ENCODE measurements at places on chromosomes 13 and 19.

DNA sequence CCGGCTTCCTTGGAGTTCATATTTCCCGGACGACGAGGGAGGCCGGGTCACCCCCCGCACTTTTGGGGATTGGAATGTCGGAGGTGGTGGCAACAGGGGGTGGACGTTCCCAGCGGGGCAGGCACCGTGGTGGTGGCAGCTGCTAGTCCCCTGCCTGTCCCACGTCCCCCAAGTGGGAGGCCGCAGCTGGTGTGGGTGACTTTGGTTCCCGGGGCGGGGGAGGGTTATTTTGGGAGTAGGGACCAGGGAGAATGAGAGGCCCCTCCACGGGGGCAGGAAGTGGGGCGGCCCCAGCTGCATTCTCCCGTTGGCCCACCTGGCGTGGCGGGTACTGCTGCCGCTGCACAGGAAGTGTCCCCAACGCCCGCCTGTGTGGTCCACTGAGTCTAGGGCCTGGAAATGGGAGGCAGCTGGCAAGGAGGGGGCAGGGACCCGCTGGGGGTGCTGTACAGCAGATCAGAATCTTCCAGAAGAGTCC lies 11.1 kb upstream of the PLIN3 start:
- DNase-seq = no peak

- DNase-seq = no peak
These were observed 2.7 kb downstream of the SLC27A1 start for GRCh38 chr19:17473041-17473440.

DNA sequence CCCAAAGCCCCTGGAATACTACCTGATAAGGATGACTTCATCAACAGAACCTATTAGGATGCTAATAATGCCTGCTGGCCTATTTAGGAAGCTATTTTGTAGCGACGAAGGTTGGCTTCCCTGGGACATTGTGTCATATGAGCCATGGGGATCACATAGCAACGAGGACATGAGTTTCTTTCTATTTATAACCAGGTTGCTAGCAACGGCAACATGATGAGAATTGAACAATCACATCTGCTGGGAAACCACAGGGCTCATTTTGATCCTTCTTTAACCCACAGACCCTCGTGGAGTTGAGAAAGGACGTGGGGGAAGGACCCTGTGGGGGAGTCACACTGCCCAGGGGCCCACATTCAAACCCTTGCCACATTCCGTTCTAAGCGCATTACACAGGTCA lies 172.2 kb downstream of the COL4A1 start:
- DNase-seq = no peak

DNA sequence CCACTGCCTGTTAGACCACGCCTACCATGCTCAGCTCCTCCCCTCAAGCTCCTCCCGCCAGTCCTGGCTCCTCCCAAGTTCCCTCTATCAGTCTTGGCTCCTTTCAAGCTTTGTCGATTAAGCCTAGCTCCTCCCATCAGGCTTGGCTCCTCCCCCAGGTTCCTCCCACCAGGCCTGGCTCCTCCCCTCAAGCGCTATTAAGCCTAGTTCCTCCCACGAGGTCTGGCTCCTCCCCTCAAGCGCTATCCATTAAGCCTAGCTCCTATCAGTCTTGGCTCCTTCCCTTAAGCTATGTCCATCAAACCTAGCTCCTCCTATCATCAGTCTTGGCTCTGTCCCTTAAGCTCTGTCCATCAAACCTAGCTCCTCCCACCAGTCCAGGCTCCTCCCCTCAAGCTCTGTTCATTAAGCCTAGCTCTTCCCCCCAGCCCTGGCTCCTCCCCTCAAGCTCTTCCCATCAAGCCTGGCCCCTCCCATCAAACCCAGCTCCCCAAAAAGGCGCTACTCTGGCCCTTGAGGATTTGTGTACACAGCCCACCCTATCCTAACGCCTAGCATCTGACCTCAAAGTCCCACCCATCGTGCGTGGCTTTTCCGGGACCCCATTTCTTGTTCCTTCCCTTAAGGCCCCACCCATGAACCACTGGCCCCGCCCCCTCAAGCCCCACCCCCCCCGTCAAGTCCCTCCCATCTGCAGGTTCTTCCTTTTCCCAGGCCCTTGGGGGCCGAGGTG lies 10.0 kb downstream of the CAMSAP3 start:
- DNase-seq = peak; percentile 25

GRCh38 chr19:6425732-6426620 lies 1.4 kb upstream of the KHSRP start:
- no peak for DNase-seq

DNA sequence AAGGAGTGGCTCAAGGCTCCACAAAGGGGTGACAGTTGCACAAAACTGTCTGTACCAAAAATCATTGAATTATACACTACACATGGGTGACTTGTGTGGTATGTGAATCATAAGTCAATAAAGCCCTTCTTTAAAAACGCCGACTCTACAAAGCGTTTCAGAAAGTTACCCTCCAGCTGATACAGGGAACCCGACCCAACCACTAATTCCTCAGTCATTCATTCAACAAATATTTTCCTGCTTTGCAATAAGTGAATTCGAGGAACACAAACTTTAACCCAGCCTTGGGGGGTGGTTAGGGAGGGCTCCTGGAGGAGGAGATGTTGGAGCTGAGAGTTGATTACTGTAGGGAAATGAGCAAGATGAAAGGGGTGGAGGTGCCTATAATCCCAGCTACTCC lies 32.0 kb downstream of the LTBP4 start:
- DNase-seq = no peak

- no peak for DNase-seq
These were observed 17.8 kb downstream of the C2CD4C start for GRCh38 chr19:391207-391557.

DNA sequence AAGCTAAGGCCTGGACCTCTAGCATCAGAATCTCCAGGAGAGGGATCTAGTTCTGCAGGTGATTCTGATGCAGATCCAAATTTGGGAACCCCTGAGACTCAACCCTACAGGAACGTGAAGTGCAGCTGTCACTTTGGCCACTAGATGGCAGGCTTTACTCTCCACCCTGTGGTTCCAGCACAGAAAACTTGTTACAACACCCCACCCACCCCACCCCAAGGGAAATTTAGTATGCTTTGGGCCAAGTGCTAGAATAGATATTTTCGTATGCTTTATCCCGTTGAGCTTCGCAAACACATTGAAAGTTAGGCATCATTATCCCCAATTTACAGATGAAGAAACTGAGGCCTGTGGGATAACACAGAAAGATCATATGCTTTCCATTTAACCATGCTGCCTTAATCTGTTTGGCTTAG lies 232.0 kb downstream of the B3GLCT start:
- DNase-seq = peak; percentile 45

DNA sequence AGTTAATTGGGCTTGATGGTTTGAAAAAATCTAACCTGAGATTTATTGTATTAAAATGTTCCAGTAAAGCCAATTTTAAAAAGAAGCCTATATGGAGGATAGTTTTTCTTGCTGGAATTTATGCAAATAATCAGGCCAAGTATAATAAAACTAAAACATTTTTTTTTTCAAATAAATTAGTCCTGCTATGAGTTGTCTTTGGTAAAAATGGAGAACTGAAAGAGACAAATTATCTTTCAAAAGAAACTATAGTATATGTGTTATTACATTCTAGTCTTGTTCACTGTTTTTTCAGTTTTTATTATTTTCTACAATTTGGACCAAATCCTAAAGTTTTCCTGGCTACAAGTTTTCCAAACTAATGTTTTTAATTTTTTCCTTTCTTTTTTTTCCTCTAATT lies 468.9 kb downstream of the UQCRFS1 start:
- no peak for DNase-seq

DNA sequence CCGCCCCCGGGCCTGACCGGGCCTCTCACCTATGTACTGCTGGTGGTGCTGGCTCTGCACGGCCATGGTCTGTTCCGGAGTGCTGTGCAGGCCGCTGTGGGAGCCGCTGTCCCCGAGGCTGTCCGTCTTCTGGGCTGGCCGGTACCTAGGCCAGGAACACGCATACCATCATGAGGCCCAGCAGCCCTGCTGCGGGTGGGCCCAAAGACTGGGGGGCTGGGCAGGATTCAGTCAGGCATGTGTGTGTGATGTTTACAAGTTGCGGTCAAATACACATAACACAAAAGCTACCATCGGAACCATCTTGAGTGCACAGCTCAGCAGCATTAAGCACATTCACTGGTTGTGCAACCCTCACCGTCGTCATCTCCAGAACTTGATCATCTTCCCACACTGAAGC lies 32.2 kb upstream of the RANBP3 start:
- DNase-seq = no peak

GRCh38 chr19:43751466-43752220 lies 3.1 kb downstream of the SMG9 start:
- DNase-seq = no peak

- no peak for DNase-seq
These were observed 31.4 kb downstream of the NFIX start for GRCh38 chr19:13026462-13027370.

- DNase-seq = no peak
These were observed 232.0 kb downstream of the LACC1 start for GRCh38 chr13:44111701-44112100.

GRCh38 chr19:31772915-31773314 lies 423.7 kb upstream of the TSHZ3 start:
- no peak for DNase-seq

- DNase-seq = no peak
These were observed 22.1 kb downstream of the EDNRB start for GRCh38 chr13:77896536-77896935.

- DNase-seq = no peak
These were observed 72.9 kb upstream of the IRS2 start for GRCh38 chr13:109859216-109859835.

DNA sequence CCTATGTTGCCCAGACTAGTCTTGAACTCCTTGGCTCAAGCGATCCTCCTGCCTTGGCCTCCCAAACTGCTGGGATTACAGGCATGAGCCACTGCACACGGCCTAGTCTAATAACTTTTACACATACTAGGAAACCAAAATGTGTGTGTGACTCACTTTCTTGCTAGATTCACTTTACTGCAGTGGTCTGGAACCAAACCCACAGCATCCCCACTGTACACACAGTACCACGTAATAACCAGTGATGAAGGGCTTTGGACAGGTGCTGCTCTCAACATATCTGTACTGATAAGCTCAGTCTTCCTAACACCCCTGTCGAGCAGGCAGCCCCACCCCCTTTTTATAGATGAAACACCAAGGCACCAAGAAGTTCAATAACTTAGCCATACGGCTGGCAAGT lies 5.1 kb downstream of the DNMT1 start:
- DNase-seq = peak; percentile 24

- DNase-seq = no peak
These were observed 115.2 kb downstream of the STK24 start for GRCh38 chr13:98461486-98462240.

DNA sequence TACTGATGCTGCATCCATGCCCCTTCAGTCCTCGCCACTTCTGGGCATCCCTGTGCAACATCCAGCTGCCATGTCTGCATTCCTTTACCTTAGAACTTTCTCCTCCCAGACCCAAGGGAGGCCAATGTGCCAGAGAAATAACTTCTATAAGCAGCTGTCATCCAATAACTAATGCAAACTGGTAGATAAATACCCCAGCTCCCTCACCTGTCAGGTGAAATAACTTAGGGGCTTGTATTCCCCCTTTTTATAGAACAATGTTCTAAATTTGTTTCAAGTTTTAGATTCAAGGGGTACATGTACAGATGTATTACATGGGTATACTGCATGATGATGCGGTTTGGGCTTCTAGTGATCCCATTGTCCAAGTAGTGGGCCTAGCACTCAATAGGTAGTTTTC lies 880.1 kb downstream of the UQCRFS1 start:
- DNase-seq = no peak

DNA sequence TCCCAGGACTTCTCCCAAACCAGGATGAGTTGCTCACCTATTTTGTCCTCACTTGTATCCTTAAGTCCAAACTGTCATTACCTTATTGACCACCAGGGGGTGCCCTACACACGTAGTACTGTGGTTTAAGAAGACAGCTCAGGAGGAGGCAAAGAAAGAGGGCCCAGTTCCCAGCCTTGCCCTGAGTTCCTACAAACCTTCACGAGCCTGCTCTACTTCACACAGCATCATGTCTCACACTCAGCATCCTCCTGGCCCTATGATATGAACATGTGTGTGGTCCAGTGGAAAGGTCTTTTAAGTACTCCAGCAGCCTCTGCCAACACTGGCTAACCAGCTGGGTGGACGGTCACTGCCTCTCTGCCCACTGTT lies 8.1 kb upstream of the ZNF784 start:
- peak; percentile 86 for DNase-seq

GRCh38 chr19:41166944-41167804 lies 25.8 kb upstream of the CYP2S1 start:
- DNase-seq = no peak

GRCh38 chr19:17686592-17687024 lies 1.5 kb downstream of the UNC13A start:
- DNase-seq = no peak

DNA sequence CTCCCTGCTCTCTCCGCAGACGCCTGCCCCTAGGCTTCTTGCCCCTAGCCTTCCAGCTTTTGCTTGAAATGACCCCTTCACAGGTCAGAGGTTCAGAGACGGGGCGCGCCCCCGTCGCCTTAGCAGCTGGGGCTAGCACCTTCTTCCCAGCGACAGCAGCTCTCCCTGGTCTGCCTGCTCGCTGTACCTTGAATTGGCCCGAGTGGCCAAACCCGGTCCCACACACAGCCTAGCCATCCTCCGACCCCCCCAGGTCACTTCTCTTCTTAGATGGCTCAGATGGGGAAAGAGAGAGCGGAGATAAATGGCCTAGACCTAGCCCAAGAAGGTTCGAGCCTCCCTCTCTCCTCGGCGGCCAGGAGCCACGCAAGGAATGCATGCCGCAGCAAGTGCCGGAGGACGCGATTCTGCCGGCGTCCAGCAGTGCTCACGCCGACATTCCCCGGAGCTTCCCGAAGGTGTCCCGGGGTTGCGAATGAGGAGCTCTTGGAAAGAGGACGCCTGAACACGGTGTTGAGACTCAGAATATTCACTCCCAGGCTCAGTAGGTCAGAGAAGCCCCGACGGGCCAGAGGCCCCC lies 1.3 kb downstream of the CDX2 start:
- DNase-seq = no peak

DNA sequence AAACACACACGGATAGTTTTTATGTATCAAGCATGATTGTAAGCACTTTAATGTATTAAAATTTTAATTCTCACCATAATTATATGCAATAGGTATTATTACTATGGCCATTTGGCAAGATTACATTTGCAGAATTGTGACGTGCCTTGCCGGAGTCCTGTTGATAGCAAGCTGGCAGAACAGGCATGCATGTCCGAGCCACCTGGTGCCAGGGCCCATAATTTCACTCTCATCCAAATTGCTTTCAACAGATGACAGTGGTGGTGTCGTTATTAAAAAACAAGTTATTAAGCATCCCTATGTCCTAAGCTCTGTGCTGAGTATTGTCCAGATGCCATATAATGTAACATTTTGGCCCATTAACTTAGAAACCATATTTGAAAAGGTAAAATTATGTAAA lies 374.3 kb downstream of the FOXO1 start:
- no peak for DNase-seq

All from stimulated activated CD4-positive, alpha-beta T cell treated with anti-CD3 and anti-CD28 coated beads, Interleukin-4, amount 100 ng/mL, for 48 hours (primary cell).